ENCODE measurements at places on chromosomes 12 and 14.

DNA sequence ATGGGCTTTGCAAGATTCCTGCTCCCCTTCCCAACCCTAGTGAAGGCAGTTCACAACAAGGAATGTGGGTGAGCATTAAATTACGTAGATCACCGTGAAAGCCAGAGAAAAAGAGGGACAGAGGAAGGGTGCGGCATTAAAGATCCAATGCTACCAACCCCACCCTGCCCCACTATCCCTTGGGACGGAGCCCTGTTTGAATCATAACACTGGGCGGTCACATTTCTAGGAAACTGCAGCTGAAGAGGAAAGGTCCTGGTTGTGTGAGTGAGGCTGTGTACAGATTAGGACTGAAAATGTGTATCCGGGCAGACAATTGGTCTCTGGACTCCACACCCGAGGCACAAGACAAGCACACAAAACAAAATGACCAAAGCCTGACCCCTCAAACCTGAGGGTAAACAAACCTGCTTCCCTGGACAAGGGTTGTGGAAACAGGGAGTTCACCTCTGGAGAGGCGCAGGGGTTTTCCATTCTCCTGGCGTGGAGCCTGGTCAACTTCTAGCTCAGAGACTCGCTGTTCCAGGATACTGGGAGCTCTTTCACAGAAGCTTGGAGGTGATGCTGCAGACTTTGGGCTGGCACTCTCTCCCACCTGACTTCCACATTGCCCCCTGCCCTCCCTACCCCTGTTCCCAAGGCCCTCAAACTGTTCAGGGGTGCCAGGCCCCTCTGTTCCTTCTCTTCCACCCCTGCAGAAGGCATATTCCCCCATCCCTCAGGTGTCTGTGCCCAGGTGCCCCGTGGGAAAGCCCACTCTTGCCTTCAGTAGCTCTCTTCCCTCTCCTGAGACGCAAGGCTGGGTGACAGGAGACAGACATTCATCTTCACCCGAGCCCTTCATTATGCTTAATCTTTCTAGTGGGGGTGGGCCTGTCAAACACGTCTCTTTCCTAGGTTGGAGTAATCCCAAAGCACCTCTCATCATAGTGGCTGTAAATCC lies 16.5 kb downstream of the NINJ2 start:
- no peak for DNase-seq

DNA sequence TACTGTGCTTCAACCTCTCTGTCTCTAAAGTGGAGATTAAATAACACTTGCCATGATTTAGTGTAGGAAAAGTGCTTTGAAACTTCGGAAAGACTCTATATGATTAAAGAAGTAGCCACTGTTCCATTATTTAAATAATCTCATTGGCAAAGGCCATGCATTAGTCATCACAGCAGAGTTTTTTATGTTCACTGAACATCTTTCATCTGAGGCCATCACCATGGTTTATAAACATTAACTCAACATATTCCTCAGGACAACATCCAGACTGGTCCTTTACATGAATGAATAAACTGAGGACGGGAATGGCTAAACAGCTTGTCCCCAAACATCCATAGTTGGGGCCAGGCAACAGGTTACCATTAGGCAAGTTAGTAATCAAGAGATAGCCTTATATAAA lies 124.6 kb upstream of the FRMD6 start:
- no peak for DNase-seq

DNA sequence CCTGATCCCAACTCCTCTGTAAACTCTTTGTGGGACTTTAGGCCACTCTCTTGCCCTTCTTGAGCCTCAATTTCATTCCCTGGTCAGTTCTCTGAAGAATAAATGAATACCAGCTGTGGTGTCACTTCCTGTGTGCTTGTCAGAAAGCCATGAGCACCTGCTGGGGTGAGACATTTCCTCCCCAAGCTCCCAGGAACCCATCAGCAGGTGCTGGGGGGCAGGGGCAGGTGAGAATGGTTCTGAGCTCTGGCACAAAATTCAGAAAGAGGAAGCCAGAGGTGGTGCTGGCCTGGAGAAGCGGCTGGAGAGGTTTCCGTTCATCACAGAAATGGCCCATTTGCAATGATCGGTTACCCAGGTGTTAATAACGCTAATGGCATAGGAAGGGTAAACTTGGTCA lies 14.9 kb downstream of the LHX5 start:
- no peak for DNase-seq

GRCh38 chr14:92997343-92998061 lies 74.6 kb downstream of the CHGA start:
- DNase-seq, result no peak

GRCh38 chr14:75259510-75259855 lies 19.1 kb upstream of the FOS start:
- no peak for DNase-seq

- no peak for DNase-seq
These were observed 503.7 kb downstream of the SLC6A15 start for GRCh38 chr12:84408936-84409335.

DNA sequence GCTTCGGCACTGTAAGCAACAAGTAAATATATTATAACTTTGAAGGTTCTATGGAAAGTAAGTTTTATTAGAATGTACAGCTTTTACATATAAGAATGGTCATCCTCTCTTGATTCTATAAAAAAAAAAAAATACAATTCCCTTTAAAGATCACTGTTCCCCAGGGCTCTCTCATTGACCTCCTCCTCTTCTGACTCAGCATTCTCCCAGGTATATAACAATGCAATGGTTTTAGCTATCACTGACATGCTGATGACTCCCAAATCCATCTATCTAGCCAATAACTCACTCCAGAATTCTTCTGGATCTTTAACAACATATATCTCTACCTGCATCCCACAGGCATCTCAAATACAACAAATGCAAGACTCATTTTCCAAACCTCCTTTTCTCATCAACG lies 62.7 kb downstream of the EEA1 start:
- DNase-seq, result no peak

GRCh38 chr12:43148691-43149090 lies 403.3 kb downstream of the ADAMTS20 start:
- DNase-seq, result no peak

DNA sequence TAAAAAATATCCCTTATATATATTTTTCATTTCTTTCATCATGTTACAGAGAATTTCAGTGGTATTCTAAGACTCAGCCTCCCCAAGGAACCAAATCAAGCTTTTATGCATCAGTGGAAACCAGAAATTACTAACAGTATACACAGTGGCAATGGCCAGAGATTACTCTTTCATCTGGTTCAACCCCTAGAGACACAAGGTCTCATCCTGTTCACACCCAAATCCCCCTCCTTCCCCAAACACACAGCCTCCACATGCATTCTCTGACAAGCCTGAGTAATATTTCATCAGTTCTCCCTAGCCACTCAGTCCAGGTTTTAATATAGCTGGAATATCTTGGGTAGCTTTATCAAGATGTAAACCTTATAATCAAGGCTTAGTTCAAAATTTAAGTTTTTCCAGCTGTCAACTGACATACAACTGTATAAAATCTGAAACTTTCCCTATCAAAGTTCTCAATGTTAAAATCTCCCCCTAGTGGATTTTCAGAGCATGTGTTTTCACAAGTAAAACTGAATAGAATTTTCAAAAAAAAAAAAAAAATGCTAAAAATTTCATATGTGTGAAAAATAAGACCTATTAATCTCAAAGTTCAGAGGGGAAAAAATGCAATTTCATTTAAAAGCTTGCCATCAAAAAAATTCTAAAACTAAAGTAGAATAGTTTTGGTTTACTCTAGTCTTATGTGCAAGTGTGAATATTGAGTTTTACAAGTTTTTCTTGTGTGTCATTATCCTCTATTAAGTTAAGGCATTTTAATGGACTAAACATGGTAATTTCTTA lies 10.5 kb upstream of the SSTR1 start:
- no peak for DNase-seq

GRCh38 chr14:65057695-65058094 lies 44.6 kb downstream of the MAX start:
- DNase-seq, result no peak

GRCh38 chr12:121120323-121120722 lies 12.4 kb upstream of the P2RX7 start:
- DNase-seq, result no peak

- no peak for DNase-seq
These were observed 495.3 kb downstream of the NELL2 start for GRCh38 chr12:44380861-44381260.

DNA sequence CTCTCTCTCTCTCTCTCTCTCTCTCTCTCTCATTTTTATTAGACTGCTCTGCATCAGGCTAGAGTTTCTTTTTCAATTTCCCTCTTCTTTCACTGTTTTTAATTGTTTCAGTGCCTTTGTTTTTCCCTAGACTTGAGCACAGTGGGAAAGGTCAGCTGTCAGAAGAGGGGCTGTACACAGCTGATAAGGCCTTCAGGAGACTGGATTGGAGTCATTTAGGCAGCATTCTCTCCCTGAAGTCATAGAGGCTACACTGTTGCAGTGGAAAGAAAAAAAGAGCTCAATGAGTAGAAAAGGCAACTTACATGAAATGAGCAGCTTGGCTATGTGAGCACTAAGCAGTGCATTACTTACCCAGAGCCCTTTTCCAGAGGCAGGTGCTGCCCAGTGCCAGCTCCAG lies 456.9 kb downstream of the NRXN3 start:
- no peak for DNase-seq

DNA sequence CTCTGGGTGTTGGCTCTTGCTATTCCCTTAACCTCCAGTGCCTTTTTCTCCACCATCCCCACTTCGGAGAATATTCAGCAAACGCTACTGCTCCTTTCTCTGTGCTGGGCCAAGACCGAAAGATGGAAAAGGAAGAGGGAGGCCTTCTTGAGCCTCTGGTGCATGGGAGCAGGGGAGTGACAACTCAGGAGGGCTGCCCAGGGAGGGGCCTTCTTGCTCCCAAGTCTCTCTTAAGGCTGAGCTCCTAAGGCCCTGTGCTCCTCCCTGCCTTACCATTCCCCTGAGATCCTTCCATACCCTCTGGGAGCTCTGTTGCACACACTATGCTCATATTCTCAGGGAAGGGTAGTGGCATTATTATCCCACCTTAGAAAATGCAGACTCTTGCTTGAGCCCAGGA lies 34.9 kb downstream of the SH2B3 start:
- no peak for DNase-seq

DNA sequence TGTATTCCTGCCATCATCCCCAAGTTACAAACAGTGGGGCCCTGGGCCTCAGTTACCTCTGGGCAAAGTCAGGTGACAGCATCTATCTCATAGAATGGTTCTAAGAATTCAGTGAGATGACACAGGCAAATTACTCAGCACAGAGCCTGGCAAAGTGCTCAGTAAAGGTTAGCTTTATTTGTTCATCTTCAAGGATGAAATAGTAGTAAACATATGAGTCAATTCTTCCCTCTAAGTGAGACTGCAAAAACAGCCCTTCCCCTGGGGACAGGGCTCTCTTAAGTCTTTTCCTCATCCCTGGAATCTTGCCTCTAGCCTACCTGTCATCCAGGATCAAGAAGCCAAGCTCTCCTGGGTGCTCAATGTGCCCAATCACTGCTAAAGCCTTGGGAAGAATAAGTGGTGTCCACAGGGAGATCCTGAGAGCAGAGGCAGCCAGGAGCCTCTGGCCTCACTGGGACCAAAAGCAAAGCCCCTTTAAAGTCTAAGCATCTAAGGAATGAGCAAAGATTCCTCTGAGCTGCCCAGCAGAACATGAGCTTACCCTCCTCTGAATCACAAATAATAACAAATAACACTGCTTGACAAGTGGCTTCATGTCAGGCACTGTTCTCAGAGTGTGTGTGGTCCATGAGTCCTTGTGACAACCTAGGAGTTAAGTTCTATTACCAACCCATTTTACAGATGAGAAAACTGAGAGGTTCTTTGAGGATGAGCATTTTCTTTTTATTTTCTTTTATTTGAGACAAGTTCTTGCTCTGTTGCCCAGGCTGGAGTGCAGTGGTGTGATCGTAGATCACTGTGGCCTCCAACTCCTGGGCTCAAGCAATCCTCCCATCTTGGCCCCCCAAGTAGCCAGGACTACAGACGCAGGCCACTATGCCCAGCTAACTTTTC lies 12.1 kb downstream of the NUAK1 start:
- DNase-seq, result no peak

GRCh38 chr12:77999074-77999715 lies 168.5 kb downstream of the NAV3 start:
- no peak for DNase-seq

- peak; percentile 58 for DNase-seq
These were observed 713 bp downstream of the FRMD6 start for GRCh38 chr14:51652168-51653078.

GRCh38 chr14:65101631-65102440 lies 481 bp downstream of the MAX start:
- peak; percentile 54 for DNase-seq

DNA sequence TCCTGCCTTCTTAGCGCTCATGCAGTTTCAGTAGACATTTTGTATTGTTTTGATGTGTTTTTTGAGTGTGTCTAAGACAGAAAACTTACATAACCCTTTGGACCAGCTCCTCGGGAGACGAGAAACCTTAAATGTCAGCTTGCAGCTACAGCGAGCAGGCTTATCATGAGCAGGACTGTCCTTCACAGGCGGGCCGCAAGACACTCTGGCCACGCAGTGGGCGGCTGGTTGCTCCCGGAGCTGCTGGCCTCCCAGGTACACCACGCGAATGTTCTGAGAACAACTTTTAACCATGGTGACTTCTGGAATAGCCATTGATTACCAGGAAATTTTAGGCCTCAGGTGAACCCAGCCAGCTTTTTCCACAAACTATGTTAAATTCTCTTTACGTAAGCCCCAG lies 164.1 kb upstream of the DIO3 start:
- no peak for DNase-seq

DNA sequence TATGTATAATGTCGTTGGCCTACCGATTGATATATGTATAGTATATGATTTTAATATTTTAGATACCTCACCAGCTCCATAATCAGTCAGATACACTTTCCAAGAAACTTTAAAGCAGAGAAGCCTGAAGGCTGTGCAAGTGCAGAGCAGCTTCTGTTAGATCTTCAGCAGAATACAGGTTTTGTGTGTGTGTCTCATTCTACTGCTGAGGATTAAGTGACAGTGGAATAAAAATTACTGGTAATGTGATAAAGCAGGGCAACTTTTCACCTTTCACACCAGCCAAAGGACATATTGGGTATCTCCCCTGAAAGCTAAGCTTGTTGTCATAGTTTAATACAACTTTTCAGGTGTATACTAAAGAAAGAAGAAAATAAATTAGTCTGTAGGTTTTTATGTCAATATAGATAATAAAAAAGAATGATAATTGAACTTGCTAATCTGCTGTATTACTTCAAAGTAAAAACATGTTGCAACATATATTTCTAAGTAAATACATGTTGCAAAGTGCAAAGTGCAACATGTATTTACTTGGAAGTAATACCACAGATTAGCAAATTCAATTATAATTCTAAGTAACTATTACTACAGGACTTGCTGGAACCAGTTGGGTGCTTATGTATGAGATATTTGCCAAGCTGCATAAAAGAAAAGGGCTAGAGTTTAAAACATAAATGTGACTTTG lies 128.3 kb downstream of the SLC16A7 start:
- DNase-seq, result no peak

- DNase-seq, result no peak
These were observed 217.7 kb upstream of the PRICKLE1 start for GRCh38 chr12:42807251-42807650.

GRCh38 chr12:48442179-48442847 lies 30.0 kb upstream of the ANP32D start:
- DNase-seq, result peak; percentile 3

GRCh38 chr12:63075376-63076060 lies 75.5 kb downstream of the AVPR1A start:
- no peak for DNase-seq
